ENCODE measurements at places on chromosomes 7 and 10.

- peak; percentile 82 for DNase-seq
These were observed 24.0 kb upstream of the EEPD1 start for GRCh38 chr7:36129048-36129534.

GRCh38 chr10:69372126-69372980 is 44.4 kb downstream of the TACR2 start:
- no peak for DNase-seq

- DNase-seq: no peak
These were observed 99.6 kb upstream of the PCDH15 start for GRCh38 chr10:54900584-54900983.

- peak; percentile 44 for DNase-seq
These were observed 128.1 kb upstream of the ANK3 start for GRCh38 chr10:60517805-60518204.

DNA sequence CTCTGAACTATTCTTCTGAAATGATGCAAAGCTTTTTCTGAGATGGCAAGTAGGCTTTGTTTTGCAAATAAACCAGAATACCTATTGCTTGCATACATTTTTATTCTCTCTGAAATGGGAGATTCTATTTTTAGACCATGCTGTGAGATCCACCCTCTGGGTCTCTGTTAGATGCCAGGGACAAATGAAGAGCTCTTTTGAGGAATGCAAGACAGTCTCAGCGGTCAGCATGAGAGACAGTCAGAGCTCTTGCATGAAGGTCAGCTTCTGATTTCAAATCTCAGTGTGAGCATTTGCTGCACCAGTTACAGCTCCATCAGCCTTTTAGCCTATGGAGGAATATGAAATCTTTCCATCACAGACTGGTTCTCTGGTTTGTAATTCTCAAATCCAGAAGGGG is 429.9 kb upstream of the KLF6 start:
- DNase-seq: no peak

- DNase-seq: peak; percentile 46
These were observed 1.9 kb downstream of the COL1A2 start for GRCh38 chr7:94396596-94396995.

DNA sequence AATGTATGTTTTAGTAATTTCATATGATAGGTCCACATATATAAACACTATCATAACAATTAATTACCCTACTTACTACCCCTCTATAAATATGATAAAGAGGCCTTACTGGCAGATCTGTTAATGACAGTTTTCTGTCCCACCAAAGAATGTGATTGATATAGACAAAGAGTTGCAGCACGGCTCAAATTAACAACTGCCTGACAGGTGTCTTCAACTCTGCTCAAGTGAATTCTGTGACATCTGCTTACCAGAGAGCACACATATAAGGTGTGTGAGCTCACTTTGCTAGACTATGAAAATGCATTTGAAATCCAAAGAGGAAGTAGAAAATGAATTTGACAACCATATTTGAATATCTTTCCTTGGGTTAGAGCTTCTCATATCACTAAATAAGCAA is 36.6 kb downstream of the CACNA2D1 start:
- DNase-seq: no peak

- no peak for DNase-seq
These were observed 69.6 kb downstream of the UBE2H start for GRCh38 chr7:129883151-129883550.

GRCh38 chr7:4799508-4800268 is 24.3 kb downstream of the AP5Z1 start:
- no peak for DNase-seq

- DNase-seq: no peak
These were observed 493.1 kb downstream of the REEP3 start for GRCh38 chr10:64014281-64014680.

DNA sequence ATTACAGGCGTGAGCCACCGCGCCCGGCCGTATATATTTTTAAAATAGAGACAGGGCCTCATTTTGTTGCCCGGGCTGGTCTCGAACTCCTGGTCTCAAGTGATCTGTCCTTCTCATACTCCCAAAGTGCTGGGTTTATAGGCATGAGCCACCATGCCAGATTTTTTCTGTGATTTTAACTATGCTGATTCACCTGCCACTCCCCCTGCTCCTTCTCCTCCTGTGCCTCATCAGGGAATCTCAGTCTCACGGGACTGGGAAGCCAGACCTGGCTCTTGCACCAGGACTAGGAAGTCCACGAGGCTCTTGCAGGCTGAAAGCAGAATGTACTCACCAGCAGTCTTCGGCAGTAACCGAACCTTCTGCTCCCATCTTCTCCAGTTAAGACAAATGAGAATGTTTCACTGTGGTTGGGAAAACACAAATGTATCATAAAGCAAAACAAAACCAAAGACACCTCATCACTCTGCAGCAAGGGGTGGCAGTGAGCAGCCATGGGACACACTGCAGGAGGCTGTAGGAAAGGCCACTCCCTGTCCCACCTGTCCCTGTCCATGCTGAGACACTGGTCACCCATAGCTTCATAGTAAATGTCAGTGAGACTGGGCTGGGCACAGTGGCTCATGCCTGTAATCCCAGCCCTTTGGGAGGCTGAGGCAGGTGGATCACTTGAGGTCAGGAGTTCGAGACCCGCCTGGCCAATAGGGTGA is 78.7 kb upstream of the MKRN1 start:
- no peak for DNase-seq

GRCh38 chr10:52313256-52313932 is 687 bp upstream of the DKK1 start:
- no peak for DNase-seq

- DNase-seq: peak; percentile 90
These were observed 33.9 kb downstream of the SGPL1 start for GRCh38 chr10:70849582-70850016.

DNA sequence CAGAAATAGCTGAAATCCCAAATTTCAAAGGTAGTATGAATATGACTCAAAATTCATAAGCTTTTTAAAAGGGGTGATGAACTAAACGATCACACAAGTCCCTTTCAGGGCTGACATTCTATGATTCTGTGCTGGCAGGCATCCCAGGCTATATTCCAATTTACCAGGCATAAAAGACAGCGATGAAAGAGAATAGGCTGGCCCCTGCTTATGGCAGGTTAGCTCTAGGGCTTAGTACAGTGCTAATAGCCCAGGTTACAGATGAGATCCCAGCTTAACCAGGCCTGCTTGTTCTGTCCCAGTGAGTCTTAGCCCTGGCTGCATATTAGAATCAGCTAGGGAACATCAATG is 56.4 kb downstream of the CDHR3 start:
- DNase-seq: no peak

DNA sequence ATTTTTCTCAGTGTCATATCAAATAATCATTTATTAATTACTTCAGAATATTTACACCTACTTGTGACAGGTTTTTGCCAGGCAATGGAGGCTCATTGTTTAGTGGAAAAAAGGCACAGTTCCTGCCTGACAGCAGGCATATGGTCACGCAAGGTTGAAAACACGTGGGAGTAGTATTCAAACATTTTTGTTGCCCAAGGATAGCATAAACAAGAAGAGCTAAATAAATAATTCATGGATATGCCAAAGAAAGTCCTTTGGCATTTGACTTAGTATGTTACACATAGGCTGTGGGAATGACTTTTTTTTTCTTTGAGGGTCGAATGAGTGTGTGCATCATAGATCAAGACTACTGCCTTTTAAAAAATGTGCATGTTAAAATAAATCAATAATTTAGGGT is 120.5 kb upstream of the SEMA3E start:
- DNase-seq: no peak

DNA sequence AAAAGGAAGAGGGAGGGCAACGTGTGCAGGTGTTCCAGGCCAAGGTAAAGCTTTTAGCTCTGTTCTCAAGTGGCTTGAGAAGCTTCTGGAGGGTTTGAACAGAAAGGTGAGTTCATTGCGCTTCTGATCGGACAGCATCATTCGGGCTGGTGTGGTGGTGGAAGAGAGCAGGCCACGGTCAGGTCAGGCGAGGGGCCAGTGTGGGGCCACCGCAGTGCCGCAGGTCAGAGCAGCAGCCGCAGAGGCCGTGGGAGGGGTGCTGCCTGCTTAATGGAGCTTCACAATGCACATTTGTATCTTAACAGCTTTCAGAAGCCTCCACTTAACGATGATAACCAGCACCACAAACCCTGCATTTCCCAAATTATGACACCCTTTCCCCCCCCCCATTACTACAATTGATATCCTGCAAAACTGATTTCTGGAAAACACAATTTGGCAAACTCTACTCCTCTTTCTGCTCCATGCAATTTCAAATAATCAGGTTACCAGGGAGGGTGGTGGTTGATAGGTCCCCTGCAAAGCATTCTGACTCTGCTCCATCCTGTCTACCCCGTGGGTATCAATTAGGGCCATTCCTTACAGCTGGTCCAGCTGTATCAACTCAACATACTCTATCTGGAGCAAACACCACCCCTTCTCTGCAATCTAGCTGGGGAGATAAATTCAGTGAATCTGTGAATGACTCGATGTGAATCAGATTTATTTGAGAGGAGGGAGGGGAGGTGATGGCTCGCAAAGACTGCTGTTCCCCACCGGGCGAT is 162.9 kb downstream of the ACTR3B start:
- DNase-seq: no peak

- DNase-seq: peak; percentile 81
These were observed 141.9 kb downstream of the ADK start for GRCh38 chr10:74292871-74293427.

GRCh38 chr7:16136896-16137295 is 284.4 kb downstream of the CRPPA start:
- DNase-seq: no peak

GRCh38 chr7:79453558-79454360 is at the start of gene MAGI2:
Gene MAGI2, minus strand, starts transcription at chr7:79453667. Its CDS starts 347 bp downstream, at chr7:79453320.
- DNase-seq: peak; percentile 93

DNA sequence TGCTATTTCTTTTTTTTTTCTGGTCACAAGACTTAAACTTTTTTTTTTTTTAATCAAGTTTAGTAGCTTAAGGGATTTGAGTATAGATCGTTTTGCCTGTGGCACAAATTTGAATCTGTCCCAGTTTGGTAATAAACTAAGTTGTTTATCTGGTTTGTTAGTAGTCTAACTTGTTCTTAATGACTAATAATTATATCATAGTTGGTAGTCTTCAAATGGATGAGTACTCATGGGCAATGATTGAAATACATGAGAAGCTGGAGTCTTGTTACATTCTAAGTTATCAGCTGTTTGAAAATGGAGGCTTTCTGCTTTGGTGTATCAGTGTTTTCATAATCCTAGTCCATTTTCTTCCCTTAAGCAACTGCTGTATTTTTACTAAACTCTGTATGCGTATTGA is 12.3 kb downstream of the BTAF1 start:
- DNase-seq: no peak

GRCh38 chr10:80500572-80501380 is 36.9 kb upstream of the SH2D4B start:
- DNase-seq: no peak

GRCh38 chr10:49299816-49300139 is 808 bp downstream of the C10orf71 start:
- no peak for DNase-seq

- DNase-seq: no peak
These were observed 78.2 kb upstream of the CHST15 start for GRCh38 chr10:124171561-124171960.

DNA sequence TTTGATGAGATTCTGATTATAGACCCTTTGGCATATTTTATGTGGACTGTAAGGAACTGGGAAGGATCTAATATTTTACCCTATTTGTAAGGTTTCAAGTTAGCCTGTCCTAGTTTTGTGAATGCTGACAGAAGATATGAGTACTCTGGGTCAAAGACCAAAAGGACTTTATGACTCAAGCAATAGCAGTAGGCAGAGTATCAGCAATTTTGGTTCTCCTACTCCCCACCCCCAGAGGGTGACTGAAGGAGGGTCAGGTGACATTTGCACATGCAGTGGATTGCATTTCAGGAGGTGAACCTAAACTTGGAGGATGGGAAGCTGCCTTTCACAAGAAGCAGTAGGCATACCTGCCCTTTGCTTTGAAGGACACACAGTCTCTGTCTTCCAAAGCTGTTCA is 84.0 kb upstream of the KLF6 start:
- no peak for DNase-seq

GRCh38 chr10:7170626-7171322 is 240.1 kb downstream of the SFMBT2 start:
- no peak for DNase-seq

GRCh38 chr10:24897326-24897926 is 55.0 kb downstream of the PRTFDC1 start:
- peak; percentile 76 for DNase-seq

DNA sequence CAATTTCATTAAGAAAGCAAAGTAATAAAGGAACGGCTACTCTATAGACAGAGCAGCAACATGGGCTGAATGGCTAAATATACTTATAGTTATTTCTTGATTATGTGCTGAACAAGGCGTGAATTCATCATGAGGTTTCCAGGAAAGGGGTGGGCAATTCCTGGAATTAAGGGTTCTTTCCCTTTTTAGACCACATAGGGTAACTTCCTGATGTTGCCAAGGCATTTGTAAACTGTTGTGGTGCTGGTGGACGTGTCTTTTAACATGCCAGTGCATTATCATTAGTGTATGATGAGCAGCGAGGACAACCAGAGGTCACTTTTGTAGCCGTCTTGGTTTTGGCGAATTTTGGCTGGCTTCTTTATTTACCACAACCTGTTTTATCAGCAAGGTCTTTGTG is 28.5 kb upstream of the ZMYND11 start:
- DNase-seq: no peak

DNA sequence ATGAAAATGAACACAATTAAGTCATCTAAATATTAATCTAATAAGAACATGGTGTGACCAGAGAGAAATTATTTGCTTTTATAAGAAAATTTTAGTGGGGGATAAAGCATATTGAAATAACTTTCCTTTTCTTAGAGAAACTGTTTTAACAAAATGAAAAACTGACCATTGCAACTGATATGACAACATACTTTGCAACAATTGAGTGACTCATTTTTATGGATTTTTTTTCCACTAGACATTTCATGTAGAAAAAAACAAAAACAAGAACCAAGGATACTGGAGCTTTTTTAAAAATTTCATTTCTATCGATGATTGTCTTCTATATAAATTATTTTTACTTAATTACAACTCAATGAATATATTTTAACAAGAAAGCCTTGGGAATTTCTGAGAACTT is 90.0 kb downstream of the C1GALT1 start:
- DNase-seq: peak; percentile 9

- DNase-seq: no peak
These were observed 9.5 kb upstream of the NPFFR1 start for GRCh38 chr10:70293169-70293843.

- DNase-seq: peak; percentile 94
These were observed 72.9 kb upstream of the TMEM248 start for GRCh38 chr7:66847879-66848790.

DNA sequence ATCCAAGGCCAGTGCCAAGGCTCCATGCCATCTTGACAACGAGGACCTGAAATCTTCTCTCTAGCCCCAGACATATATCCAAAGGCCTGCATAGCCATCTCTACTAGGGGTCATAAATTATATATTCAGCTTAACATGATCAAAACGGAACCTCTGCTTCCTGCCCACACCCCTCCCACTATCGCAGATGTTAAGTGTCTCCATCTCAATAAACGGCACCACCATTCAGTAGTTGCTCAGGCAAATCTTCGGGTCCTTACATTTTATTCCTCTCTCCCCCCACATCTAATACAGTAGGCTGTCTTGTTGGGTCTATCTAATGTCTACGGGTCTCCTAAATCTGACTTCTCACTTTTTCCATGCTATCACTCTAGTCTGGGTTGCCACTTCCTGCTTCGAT is 201.1 kb upstream of the PLXNA4 start:
- no peak for DNase-seq

All from iris pigment epithelial cell (primary cell).